Colonic mucosa (tissue), 4 donors: ENCODE measurements at places on chromosomes 11 and 22.

DNA sequence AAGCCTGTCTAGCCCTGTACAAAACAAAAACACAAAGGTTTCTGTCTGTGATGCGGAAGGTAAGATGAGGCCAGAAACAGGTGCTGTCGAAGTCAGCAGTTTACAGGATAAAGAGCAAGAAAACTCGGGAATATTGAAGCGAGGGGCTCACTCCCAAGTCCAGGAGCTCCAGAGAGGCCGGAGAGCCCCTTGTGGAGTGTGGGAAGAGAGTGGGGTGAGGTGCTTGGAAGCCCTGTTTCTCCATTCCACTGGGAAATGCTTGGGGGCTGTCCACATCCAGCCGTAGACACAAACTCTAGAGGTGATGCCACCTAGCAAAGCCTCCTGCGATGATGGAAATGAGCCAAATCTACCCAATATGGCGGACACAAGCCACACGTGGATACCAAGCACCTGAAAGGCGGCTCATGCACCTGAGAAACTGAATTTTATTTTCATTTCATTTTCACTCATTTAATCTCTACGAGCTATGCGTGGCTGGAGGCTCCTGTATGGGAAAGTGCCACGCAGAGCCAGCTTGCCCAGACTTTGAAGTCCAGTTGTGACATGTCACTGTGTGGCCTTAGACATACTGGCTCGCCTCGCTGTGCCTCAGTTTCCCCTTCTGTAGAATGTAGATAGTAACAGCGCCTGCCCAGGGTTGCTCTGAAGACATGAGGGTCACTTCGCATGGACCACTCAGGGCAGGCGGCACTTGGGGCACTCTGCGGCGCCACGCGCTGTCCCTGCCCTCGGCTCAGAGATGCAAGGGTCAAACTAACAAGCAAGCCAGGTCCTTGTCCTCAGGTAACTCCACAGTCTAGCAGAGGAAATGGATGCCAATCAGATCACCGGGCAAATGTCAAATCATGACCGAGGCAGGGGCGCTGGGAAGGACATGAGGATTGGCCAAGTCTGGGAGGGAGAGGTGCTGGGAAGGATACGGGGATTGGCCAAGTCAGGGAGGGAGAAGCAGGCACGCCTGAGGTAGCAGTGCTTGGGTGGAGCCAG is 684.7 kb downstream of the TBC1D22A start:
- DNase-seq = peak; percentile 12
- no peak overlapping the region for H3K27ac ChIP-seq
- H3K36me3 ChIP-seq = no peaks in the 10 kb centered on the region

- H3K27ac ChIP-seq = no peak overlapping the region
- H3K4me1 ChIP-seq = no peaks in the 10 kb centered on the region
- no peaks in the 10 kb centered on the region for H3K27me3 ChIP-seq
Observed at GRCh38 chr11:86197448-86197847, 47.1 kb upstream of the EED start.

DNA sequence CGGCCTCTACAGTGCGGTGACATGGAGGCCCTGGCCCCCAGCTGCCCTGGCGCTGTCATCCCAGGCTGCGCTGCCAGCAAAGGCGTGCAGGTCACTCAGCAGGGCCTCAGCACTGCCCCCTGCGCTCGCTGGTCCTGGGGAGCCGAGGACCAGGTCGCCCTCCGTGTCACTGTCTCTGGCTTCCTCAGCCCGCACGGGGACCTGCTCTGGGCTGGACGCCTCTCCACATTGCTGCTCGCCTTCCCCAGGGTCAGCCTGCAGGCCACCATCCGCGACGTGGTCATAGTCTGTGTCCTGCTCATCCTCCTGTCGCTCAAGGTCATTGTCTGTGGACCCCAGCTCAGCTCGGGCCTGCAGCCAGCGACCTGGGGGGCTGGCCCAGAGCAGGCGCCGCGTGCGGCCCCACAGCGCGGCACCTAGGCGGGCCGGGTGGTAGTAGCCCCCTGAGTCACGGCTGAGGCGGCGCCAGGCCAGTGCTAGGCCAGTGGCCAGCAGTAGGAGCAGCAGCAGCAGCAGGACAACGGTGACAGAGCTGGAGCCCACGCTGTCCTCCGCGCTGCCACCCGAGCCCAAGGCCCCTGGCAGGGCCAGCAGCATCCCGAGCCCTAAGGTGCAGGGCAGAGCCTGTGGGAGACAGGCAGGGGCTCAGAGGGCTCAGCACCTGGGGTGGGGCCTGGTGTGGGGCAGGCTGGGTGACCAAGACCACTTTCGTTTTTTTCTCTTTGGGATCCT is 1.6 kb downstream of the PTPRCAP start:
- peaks cover 12% of the 10 kb centered on the region for H3K36me3 ChIP-seq
- H3K27ac ChIP-seq = no peak overlapping the region
- no peaks in the 10 kb centered on the region for H3K4me1 ChIP-seq
- no peak for DNase-seq

GRCh38 chr22:41697126-41697775 is 2.1 kb upstream of the MEI1 start:
- DNase-seq = peak; percentile 97
- H3K4me3 ChIP-seq = peak overlapping the region; percentile 26
- no peaks in the 10 kb centered on the region for H3K36me3 ChIP-seq
- H3K4me1 ChIP-seq = peaks cover 7% of the 10 kb centered on the region
- H3K27me3 ChIP-seq = no peaks in the 10 kb centered on the region

- peaks cover 31% of the 10 kb centered on the region for H3K4me1 ChIP-seq
- H3K27me3 ChIP-seq = peaks cover 23% of the 10 kb centered on the region
- no peaks in the 10 kb centered on the region for H3K36me3 ChIP-seq
- no peak for DNase-seq
Observed at GRCh38 chr22:19169947-19170318, 8.6 kb downstream of the SLC25A1 start.

GRCh38 chr11:68698993-68699392 is 14.6 kb downstream of the GAL start:
- H3K4me1 ChIP-seq = no peaks in the 10 kb centered on the region
- no peaks in the 10 kb centered on the region for H3K36me3 ChIP-seq
- no peak for DNase-seq
- no peak overlapping the region for H3K4me3 ChIP-seq

DNA sequence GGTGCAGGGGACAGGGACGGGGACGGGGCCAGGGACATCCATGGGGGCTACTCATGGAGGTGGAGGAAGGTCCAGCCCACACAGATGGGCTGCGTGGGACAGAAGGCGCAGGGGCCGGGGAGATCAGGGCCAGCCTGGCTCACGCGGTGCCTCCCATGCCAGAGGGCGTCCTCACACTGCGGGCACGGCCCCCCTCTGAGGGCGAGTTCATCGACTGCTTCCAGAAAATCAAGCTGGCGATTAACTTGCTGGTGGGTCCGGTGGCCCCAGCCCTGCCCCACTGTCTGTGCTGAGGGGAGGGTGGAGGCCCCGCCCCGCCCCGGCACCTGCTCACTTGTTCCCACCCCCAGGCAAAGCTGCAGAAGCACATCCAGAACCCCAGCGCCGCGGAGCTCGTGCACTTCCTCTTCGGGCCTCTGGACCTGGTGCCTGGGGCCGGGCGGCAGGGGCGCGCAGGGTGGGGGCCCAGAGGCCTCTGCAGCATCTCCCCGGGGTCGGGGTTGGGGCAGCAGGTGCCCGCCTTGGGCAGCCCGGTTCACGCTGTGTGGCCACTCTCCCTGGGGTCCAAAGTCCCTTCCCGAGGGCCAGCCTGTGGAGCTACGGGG is 15.8 kb downstream of the EPS8L2 start:
- no peaks in the 10 kb centered on the region for H3K36me3 ChIP-seq
- H3K27ac ChIP-seq = no peak overlapping the region
- H3K4me1 ChIP-seq = peaks cover 36% of the 10 kb centered on the region
- H3K27me3 ChIP-seq = peaks cover 5% of the 10 kb centered on the region
- H3K4me3 ChIP-seq = no peak overlapping the region
- peak; percentile 49 for DNase-seq

DNA sequence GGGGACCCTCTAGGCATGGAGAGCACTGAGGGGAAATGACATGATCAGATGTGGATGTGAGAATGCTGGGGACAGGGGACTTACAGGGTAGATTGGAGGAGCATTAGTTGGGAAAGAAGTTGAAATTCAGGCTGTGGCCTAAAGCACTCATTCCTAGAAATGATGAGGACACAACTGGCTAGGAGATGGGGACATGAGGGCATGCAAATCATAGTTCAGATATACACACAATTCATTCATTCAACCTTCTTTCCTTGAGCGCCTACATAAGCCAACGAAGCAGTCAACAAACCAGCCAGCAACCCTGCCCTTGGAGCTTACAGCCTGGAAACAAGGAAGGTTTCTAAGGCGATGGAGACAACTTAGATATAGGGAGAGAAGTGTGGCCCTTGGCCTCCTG is 14.2 kb downstream of the CSF2RB start:
- no peak overlapping the region for H3K4me3 ChIP-seq
- H3K4me1 ChIP-seq = no peaks in the 10 kb centered on the region

DNA sequence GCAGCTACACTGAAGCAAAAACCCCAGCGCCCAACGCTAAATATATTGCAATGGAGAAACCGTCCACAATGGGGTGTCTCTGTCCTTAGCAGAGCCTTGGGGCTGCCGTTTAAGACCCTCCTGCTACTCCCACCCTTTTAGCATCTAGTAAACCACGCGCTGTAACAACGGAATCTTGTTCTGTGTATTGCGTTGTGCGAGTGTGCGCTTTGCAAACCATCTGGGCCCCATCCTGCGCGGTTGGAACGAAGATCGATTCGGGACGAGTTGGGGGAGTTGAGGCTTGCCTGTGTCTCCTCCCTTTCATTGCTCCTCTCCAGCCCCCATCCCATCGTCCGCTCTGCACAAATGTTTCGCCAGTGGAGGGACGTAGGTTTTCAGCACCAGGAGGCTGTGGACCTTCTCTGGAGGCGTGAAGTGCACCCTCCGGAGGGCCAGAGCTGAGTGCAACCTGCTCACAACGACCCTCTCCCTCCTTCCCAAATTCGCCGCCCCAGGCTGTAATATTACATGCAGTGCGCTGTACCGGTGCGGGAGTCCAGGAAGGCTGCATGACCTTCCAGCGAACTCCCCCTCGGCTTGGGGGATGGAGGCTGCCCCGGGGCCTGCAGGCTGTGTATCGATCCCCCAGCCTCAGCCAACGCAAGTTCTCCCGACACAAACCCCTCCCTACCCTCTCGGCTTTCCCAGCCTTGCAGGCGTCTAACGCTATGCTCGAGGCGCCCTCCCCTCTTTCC is 1.6 kb upstream of the KMT2A start:
- H3K27ac ChIP-seq = peak overlapping the region; percentile 85
- peak; percentile 42 for DNase-seq
- H3K4me1 ChIP-seq = no peaks in the 10 kb centered on the region
- H3K36me3 ChIP-seq = no peaks in the 10 kb centered on the region

DNA sequence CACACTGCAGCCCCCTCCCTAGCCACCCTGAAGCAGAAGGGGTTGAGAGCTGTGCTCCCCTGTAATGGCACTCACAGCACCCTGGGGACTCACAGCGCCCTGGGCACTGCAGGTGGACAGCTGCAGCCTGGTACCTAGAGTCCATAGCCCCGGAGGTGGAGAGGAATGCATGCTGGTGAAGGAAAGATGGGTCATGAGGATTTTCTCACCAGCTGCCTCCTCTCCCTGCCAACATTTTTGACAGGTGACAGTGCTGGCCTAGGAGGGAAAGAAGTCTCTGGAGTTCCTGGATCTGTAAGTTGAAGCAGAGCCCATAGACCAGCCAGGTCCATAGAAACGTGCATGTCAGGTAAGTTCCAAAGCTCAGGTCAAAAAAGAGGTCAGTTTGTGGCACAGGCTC is 330.5 kb downstream of the TENM4 start:
- no peaks in the 10 kb centered on the region for H3K4me1 ChIP-seq
- H3K27ac ChIP-seq = no peak overlapping the region
- no peaks in the 10 kb centered on the region for H3K36me3 ChIP-seq
- H3K4me3 ChIP-seq = no peak overlapping the region
